Stimulated activated CD4-positive, alpha-beta T cell treated with anti-CD3 and anti-CD28 coated beads, Interleukin-15, amount 100 ng/mL, for 48 hours (primary cell): ENCODE measurements at places on chromosomes 2 and 18.
A peak's percentile ranks its signal among the peaks of the same experiment; 100 is the strongest.

DNA sequence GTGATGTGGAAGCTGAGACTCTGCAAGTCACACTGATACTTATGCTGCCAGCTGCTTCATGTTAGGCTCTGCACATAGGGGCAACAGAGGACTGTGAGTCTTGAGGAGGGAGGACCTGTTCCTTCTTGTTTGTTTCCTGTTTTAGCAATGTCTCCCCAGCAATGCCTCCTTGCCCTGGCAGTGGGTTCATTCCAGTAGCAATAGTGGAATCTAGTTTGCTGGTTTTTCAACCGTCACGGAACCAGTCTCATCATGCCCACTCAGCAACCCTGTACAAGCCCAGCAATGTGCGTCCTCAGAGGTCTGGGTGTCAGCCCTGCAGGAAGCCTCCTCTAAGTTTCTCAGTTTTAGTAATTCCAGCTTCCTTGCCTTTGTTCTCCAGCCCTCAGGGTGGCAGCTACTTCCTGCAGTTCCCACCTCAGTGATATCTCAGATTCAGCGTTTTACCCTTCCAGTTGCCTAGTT lies 20.5 kb upstream of the ITGB6 start:
- peak; percentile 33 for DNase-seq

- no peak for DNase-seq
These were observed 185.6 kb upstream of the SALL3 start for GRCh38 chr18:78794071-78794430.

GRCh38 chr2:215843579-215843978 lies 169.8 kb downstream of the MREG start:
- peak; percentile 4 for DNase-seq

DNA sequence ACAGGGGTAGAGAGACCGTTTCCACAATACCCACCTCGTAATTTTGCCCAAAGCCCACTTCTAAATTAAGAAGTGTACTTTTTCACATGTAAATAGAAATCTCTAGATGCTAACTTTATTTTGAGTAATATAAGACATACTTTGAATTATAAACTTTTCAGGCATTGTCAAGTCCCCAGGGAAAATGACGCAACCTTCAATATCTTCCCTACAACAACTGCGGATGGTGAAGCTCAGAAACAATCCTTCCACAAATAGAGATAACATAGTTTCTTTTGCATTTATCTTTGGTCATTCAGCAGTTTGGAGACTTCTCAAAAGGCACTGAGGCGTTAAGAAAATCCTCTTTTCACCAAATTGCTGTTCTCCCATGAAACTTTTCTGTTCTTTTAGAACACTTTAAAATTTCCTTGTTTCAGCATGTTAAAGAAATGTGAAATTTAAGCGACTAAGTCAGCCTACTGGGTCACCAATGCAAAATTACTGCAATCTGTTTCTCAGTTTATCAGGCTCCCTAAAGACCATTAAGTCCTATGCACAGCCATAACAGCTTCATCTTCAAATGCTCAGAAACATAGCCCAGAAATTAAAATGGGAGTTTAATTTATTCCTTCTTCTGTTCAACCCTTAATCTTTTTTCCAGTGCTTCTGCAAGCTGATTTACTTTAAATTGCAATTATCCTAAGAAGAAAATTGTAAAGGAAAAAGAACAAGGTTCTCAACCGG lies 118.3 kb upstream of the DNAJC10 start:
- no peak for DNase-seq

GRCh38 chr2:103276869-103277268 lies 515.0 kb downstream of the TMEM182 start:
- no peak for DNase-seq

DNA sequence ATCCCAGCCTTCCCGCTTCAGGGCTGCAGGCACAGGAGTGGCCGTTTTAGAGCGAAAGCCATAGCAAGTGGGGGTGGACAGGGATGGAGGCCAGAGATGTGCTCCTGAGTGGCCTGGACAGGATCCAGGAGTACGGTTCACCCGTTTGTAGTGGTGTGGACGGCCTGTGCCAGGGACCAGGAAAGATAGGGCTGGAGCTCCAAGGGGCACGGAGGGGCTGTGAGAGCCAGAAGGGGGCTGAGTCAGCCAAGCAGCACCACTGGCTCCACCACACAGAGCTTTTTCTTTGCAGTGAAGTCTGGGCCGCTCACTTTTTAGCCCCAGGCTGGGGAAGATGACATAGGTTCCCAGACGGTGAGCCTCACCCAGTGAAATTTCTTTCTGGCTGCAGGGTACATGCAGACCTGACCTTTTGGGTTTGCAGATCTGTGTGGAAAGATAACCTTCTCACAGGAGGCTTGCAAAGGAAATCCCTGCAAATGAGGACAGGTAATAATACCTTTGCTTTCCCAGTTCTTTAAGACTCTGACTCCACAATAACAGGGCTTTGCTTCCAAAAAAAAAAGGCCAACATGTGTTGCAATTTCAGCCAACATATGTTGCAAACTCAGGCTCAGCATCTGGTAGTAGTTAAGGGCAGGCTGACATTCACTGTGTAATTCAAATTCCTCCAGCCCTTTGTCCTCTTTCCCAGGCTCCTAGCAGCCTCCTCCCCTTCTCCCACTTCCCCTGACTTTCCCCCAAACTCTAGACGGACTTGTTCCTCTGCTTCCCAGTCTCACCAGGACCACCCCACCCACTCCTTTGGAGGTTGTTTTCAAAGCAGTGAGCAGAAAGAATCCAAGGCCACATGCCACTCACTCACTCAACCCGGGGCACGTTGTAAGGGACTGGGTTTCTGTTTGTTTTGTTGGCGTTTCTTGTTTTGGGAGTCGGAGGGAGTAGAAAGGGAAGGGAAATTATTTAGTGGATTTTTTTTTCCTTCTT lies 20.3 kb upstream of the LAPTM4A start:
- DNase-seq, result no peak

DNA sequence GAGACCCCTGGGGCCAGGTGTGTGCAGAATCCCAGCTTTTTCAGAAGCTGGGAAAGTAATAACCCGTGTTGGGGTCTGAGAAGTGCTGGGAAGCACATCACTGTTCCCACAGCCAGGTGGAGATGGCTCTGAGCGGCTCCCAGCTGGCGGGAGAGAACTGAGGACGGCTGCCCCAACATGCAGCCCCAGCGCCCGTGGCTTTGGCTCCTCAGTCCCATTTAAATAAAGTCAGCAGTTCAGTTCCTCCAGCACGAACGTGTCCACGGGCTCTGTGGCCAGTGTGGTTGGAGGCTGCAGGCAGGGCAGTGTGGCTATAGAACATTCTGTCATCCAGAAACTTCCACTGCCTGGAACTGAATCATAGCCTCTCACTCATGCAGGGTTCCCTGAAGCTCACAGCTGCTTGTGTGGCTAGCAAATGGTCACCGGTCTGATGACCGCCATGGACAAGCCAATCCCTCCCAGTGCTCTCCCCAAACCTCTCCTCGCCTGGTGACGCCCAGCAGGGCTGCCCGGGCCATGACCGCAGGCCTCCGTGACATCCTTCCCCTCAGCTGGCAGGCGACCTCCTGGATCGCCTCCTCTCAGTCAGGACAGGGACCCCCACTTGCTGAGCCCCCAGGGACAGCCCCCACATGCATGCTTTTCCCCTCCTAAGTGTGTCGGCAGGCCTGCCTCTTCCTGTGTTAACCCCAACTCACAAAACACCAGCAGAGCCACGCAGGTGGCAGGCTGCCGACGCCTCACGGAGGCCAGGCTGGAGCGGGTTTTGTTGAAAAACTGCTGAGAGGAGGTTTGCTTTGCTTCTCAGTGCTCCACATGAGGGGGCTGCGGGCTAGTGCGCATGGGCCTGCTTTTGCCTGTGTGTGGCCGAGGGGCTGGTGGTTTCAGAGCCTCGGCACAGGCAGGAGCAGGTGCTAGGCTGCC lies 1.3 kb downstream of the RTP5 start:
- DNase-seq, result no peak

GRCh38 chr2:114001937-114002336 lies 112.0 kb downstream of the ACTR3 start:
- DNase-seq, result no peak

DNA sequence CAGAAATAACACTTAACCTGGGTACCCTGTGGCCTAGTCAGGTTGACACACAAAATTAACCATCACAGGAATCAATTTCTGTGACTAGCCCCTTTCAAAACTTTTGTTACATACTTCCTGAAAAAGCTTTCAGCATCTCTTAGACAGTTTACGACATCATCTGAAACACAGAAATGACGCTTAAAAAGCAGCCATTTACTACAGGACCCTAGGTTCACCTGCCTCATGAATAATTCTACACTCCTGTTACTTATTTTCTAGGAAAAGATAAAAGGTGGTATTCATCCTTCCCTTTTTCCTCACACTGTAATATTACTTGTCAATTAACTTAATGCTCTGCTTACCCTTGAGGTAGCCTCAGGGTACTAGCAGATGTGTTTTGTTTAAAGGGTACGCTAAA lies 388.4 kb downstream of the IRS1 start:
- DNase-seq, result no peak

- DNase-seq, result no peak
These were observed 54.2 kb upstream of the NT5C1B start for GRCh38 chr2:18643326-18644114.

DNA sequence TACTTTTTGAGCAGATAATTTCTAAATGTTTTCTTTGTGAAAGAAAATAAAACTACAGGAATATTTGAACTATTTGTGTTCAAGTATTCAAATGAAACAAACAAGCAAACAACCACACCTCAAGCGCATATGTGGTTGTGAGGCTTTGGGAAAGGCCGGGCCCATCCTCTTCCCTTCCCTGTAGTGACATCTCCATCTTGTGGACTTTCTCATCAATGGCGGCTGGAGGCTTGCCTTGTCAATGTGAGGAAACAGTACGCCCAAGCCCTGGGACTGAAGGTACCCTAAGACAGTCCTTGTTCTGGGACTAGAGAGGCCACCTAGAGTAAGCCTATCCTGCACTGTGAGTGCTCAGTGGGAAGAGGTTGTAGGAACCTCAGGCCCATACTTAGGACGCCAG lies 166.8 kb downstream of the TPGS2 start:
- no peak for DNase-seq

DNA sequence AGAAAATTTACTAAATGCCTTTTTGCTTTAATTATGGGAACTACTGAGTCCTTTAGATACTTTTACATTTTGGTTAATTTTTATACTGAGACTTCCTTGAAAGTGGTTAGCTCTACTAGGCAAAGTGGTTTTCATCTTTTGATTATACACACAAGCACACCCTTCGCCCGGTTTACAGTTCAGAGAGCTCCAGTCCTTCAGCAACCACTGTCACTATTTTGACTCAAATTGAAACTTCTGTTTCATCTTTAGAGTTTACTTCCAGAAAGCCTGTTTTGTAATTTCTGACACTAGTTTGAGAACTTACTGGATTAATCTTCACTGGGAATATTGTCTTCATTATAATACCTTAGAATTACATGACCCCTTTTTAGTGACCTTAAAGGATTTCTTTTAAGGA lies 140.3 kb upstream of the FOSL2 start:
- peak; percentile 19 for DNase-seq
